ENCODE measurements at places on chromosomes 6 and 20.
A peak's percentile ranks its signal among the peaks of the same experiment; 100 is the strongest.

DNA sequence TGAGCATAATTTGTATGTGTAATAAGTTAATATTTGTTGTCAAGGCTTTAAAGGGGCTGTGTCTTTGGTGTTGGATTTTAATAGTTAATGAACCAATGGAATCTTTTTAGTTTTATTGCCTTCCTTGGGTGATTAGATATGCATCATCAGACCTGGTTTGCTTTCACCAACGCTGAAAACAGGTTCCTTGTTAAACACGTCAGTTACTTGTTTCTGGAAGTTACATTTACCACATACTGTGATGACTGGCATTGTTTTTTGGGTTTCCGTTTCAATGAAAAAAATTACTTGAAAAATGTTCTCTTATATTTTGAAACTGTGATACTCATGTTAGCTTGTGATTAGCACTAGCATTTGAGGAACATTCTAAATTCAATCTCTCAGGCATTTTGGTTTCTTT is 58.6 kb upstream of the RNF144B start:
- DNase-seq = no peak

DNA sequence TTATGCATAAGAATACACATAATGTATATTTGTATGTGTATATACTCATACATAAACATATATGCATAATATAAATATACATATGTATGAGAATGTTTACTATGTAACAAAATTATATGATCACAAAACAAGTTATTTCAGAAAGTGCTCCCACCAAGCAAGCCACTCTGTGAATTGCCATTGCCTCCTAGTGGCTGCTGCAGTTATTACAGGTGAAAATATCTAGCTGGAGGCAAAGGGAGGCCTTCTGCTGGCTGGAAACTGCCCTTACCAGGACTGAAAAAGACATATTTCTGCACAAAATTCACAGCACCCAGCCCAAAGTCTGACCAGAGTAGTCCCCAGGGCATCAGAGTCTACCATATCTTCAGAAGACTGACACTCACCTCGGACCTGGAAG is 14.4 kb upstream of the ADAM33 start:
- DNase-seq = no peak

- DNase-seq = no peak
Measured at GRCh38 chr20:48653706-48654051, 174.1 kb downstream of the PREX1 start.

GRCh38 chr6:69280858-69281257 is 516.0 kb downstream of the LMBRD1 start:
- DNase-seq = no peak

GRCh38 chr6:43945768-43946080 is 175.7 kb downstream of the VEGFA start:
- no peak for DNase-seq

DNA sequence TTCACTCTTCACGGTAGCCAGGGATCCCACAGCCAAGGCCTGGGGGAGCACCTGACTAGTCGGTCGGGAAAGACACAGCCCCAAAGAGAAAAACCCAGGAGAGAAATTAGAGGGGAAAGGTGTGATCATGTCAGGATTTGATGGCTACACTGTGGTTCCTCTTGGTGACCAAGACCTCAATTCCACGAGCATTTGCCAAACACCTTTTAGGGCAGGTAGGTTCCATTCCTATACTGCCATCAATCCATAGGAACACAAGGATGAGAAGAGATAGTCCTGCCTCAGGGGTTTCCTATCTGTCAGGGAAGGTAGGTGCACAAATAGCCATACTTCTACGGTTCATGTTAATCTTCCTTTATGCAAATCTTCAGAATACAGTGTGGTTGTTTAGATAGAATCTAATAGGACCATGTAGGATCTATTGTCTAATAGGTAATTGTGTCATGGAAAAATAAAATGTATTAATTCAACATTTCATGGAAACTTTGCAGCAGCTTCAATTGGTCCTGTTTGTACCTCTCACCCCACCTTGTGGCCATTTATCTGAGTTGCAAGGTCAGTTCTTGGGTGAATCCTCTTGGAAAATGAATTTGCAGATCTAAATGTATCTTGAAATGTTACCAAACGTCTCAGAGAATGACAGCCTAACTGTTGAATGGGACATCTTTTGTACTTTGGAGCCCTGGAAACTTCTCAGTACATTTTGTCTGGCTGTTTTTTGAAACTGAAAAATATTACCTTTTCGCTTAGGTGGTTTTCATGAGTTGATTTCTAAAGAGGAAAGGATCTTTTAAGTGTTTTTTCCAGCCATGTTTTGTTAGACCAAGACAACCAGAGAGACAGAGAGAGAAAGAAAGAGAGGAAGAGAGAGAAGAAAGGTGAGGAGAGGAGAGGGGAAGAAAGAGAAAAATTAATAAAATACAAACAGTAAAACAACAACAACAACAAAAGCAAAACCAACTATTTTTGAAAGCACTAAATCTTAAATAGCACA is 33.7 kb upstream of the IYD start:
- DNase-seq = peak; percentile 87

GRCh38 chr6:85887461-85887860 is 244.8 kb upstream of the SYNCRIP start:
- DNase-seq = no peak

DNA sequence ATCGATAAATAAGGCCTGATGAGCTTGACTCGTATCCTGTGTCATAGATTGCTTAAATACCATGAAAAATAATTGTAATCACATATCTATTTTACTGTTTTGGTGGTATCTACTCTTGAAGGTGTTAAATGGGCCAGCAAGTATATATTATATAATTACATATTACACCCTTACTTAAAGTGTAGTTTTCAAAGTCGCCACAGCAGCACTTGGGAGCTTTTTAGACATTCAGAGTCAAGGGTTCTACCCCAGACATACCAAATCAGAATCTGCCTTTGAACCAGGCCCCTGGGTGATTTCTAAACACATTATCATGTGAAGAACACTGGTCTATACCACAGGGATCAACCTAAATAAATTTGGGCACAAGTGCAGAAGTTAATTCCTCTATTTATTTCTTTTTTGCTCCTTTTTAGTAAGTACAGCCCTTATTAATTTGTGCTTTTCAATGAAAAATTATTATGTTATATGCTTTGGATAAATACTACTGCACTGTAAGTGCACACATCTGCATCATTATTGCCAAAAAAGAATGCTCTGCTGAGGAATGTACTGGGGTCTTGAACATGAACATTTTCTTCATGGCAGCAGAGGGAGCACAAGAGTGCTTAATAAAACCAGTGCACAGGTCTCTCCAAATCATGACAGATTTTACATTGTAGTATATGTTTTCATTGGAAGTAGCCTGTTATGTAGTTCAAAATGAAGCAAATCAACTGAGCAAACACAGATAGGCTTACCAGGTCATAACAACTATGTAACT is 3.1 kb upstream of the ATXN1 start:
- DNase-seq = peak; percentile 76

GRCh38 chr6:142902636-142903053 is 42.3 kb downstream of the HIVEP2 start:
- DNase-seq = peak; percentile 25

- DNase-seq = no peak
Measured at GRCh38 chr6:31450751-31451150, 47.2 kb upstream of the MICB start.

DNA sequence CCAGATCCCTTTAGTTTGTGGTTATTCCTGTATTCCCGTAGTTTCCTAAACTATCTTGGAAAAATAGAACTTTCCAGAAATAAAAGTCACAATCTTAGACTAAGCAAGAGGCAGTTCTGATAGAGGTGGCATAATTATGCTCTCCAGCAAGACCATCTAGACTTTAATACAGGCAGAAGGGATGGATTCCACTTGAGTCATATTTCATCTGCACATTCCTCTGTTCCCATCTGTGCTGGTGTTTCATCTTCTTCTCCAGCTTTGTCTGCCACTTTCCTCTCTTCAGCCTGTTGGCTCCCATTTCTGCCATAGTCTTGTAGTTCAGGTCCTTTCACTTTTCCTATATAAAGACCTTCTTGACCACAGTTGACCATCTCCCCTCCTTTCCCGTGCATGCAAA is 102.9 kb downstream of the SOBP start:
- no peak for DNase-seq

- no peak for DNase-seq
Measured at GRCh38 chr6:82904860-82905259, 160.8 kb downstream of the UBE3D start.

- no peak for DNase-seq
Measured at GRCh38 chr6:168015482-168016175, 18.2 kb downstream of the KIF25 start.

- DNase-seq = no peak
Measured at GRCh38 chr6:11035616-11036350, 8.3 kb downstream of the ELOVL2 start.

DNA sequence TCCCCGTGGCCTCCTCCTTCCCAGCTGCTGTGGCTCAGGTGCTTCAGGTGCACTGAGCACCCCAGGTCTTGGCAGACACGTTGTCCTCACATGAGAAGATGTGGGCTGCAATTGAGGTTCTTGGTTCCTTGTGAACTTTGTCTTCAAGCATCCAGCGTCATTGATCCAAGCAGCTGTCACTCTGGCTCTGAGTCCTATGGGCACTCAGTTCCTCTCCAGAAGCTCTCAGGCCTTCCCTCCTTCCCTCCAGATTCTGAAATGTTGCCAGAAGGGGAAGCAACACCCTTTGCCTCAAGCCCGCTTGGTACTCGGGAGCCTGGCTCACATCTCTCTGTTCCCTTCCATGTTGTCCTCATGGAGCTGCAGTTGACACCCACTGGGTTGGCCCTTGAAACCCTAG is 8.4 kb upstream of the MRGBP start:
- DNase-seq = no peak

GRCh38 chr6:93468291-93468690 is 48.9 kb upstream of the EPHA7 start:
- DNase-seq = peak; percentile 50

GRCh38 chr6:11682561-11682975 is 96.0 kb downstream of the ADTRP start:
- no peak for DNase-seq

DNA sequence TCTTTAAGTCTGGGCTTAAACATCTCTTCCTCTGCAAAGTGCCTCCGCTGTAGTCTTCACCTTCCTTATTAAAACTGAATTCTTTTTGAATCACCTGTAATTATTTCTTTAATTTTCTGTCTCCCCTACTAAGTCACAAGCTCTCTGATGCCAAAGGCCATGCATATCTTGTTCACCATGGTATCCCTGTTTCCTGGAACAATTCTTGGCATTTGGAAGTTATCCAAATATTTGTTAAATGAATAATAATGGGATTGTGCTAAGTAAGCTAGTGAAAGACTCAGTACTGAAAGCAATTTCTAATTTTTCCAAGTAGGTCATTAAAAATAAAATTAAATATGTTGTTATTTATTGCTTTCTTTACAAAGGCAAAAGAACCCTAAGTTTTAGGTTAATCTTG is 12.2 kb downstream of the SNAP91 start:
- DNase-seq = no peak

DNA sequence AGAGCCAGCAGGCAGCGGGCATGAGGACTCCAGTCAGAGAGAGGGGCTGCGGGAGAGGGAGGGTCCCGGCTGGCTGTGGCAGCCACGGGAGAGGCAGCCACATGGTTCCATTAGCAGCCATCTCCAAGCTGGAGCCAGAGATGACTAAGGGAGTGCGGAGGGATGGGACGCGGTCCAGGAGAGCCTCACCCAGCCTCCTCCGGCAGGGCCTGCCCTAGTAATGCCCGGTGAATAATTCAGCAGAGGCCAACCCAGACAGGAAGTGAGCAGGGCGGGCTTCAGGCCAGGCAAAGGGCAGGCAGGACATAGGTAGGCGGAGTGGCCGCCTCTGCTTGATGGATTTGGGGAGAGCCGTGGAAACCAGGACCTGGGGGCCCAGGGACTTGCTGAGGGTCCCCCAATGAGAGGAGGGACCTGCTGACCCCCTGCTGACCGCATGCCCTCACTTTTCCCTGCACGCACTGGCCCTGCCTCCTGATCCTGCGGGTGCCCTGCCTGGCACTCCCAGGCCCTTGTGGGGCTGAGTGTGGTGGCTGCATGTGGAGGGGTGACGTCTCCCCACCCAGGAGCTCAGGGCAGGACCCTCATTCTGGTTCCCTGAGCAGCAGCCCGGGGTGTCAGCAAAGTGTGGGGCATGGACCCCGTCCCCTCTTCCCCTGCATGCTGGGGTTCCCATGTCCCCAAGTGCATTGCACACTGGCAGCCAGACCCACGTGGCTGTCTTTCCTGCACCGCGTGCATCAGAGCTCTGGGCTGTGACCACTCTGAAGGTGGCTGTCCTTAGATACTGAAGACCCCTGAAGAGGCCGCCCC is 51.8 kb upstream of the SLCO4A1 start:
- DNase-seq = peak; percentile 78

GRCh38 chr6:141437011-141437410 is 695.7 kb upstream of the GJE1 start:
- DNase-seq = no peak

DNA sequence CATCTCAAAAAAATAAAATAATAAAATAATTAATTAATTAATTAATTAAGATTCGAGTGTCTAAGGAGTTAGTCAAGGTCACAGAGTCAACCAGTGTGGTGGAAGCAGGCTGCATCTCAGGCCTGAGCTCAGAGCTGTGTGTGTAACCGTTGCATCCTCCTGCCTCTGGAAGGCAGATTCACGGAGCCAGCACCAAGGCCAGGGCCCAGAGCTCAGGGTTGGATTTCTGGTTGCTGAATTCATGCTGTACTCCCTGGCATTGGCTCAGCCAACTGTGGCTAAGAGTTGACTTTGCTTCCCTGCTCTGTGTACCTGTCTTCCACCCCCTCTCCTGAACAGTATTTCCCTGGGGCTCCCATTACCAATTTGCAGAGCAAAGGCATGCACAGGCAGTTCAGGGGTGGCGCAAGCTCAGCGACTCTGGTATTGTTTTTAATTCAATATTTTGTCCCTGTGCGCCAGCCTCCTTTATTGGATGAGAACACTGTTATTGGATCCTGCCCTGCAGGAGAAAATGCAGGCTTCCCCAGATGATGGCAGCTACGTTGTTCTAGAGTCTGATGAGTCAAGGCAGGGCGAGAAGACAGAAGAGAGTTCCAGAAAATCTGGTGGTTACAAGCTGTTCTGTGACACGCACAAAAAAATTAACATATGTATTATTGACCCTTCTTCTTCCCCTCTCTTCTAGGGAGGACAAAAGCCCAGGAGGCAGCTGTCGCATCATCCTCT is 12.3 kb upstream of the CTNNBL1 start:
- DNase-seq = no peak

DNA sequence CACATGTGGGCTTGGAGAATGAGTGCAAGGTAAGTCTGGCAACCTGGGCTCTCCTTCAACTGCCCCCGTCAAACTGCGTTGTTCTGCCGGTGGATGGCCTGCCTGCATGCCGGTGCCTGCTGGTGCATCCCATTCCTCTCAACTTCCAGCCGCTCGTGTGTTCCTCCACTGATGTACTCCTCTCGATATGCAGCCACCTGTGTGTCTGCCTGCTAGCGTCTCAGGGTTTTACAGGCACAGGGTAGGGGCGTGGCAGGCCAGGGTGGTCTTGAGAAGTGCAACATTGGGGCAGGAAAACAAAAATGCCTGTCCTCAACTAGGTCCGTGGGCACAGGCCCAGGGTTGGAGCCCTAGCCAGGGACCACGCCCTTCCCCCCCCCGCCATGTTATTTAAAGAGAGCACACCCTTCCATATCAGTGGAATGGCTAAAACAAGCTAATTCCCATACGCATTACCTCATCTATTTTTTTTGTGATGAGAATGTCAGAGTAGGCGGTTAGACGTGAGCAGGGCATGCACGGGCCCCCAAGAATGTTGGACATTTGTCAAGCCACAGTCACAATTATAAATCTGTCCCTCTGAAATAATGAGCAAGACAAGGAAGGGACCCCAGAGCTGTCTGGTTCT is 33.2 kb downstream of the SERPINB6 start:
- DNase-seq = no peak

All from cardiac muscle cell (in vitro differentiated cells and primary cell).